Neural cell (in vitro differentiated cells): ENCODE measurements at places on chromosomes 5 and 9. TPM values are rescaled to one million over a fixed set of nuclear protein-coding genes. Genes with fewer than 3 reads are reported as not detected.

The TLX3 gene
- not detected in 2 replicates for polyA plus RNA-seq

The TPPP gene
- polyA plus RNA-seq: 9.9 and 14.3 TPM in 2 replicates

The TTC16 gene
- polyA plus RNA-seq: 0.11 and 0.26 TPM in 2 replicates

The PGM5 gene
- polyA plus RNA-seq: not detected in 2 replicates

The DMGDH gene
- 0.70 and 0.93 TPM in 2 replicates for polyA plus RNA-seq

The IGFBPL1 gene
- 372 and 432 TPM in 2 replicates for polyA plus RNA-seq

The AIF1L gene
- polyA plus RNA-seq: 3.4 TPM in 2 replicates

The ASS1 gene
- polyA plus RNA-seq: 0.80 and 2.6 TPM in 2 replicates

The SLC46A2 gene
- not detected in 2 replicates for polyA plus RNA-seq

The FOXD4 gene
- 2.3 and 2.5 TPM in 2 replicates for polyA plus RNA-seq

The ENTREP1 gene
- 1.9 and 2.0 TPM in 2 replicates for polyA plus RNA-seq

The CYLC2 gene
- not detected in 2 replicates for polyA plus RNA-seq

The KCNT1 gene
- 0.67 and 0.74 TPM in 2 replicates for polyA plus RNA-seq

The CCDC152 gene
- 0.87 and 1.5 TPM in 2 replicates for polyA plus RNA-seq

The BHMT gene
- not detected in 2 replicates for polyA plus RNA-seq

The CDO1 gene
- 168 and 201 TPM in 2 replicates for polyA plus RNA-seq

The HSD17B3 gene
- polyA plus RNA-seq: not detected in 2 replicates

The GRM6 gene
- polyA plus RNA-seq: not detected in 2 replicates

The NUTM2G gene
- polyA plus RNA-seq: 0.18 and 1.1 TPM in 2 replicates

The PPP3R2 gene
- polyA plus RNA-seq: not detected in 2 replicates

The NR5A1 gene
- 0.09 and 2.4 TPM in 2 replicates for polyA plus RNA-seq

The PRSS3 gene
- polyA plus RNA-seq: not detected in 2 replicates

The DNAJB5 gene
- polyA plus RNA-seq: 90.2 and 99.1 TPM in 2 replicates

The BTNL3 gene
- polyA plus RNA-seq: not detected in 2 replicates

The DCTN3 gene
- 380 and 391 TPM in 2 replicates for polyA plus RNA-seq

The CARTPT gene
- 0.71 TPM in 1 of 2 replicates, not detected in the other for polyA plus RNA-seq

The TMOD1 gene
- 0.17 and 0.22 TPM in 2 replicates for polyA plus RNA-seq

The C7 gene
- 0.78 TPM in 1 of 2 replicates, not detected in the other for polyA plus RNA-seq
